SJSA1 (cell line): ENCODE measurements at places on chromosomes 3 and 15. TPM values are rescaled to one million over a fixed set of nuclear protein-coding genes. Genes with fewer than 3 reads are reported as not detected.
A peak's percentile ranks its signal among the peaks of the same experiment; 100 is the strongest.

Gene C2CD4A
- not detected in 2 replicates for total RNA-seq

GRCh38 chr3:99393961-99394360 lies 244.4 kb upstream of the COL8A1 start:
- peaks cover 22% of the 10 kb centered on the region for H3K4me1 ChIP-seq
- H3K27ac ChIP-seq: peak overlapping the region; percentile 65
- no peak for DNase-seq
- H3K36me3 ChIP-seq: no peaks in the 10 kb centered on the region

DNA sequence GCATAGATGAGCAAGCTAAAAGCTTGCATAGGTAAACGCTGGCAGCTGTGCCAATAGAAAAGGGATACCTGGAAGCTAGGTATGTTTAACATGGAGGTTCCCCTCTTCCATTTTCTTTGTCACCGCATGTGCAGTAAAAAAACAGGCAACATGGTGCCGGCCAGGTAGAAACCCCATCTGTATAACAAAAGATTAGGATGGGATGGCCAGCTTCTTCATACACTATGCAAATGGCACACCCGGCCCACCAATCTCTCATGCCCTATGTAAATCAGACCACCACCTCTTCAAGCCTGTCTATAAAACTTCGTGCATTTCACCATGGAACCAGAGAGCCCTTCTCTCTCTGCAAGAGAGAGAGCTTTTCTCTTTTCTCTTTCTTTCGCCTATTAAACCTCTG lies 224.3 kb upstream of the P2RY1 start:
- no peaks in the 10 kb centered on the region for H3K27me3 ChIP-seq
- H3K36me3 ChIP-seq: no peaks in the 10 kb centered on the region
- H3K27ac ChIP-seq: no peak overlapping the region

- peak overlapping the region; percentile 55 for H3K4me3 ChIP-seq
- no peaks in the 10 kb centered on the region for H3K27me3 ChIP-seq
- peak; percentile 39 for DNase-seq
- no peaks in the 10 kb centered on the region for H3K36me3 ChIP-seq
- H3K27ac ChIP-seq: peak overlapping the region; percentile 18
Measured at GRCh38 chr3:72888546-72889309, 882 bp downstream of the GXYLT2 start.

DNA sequence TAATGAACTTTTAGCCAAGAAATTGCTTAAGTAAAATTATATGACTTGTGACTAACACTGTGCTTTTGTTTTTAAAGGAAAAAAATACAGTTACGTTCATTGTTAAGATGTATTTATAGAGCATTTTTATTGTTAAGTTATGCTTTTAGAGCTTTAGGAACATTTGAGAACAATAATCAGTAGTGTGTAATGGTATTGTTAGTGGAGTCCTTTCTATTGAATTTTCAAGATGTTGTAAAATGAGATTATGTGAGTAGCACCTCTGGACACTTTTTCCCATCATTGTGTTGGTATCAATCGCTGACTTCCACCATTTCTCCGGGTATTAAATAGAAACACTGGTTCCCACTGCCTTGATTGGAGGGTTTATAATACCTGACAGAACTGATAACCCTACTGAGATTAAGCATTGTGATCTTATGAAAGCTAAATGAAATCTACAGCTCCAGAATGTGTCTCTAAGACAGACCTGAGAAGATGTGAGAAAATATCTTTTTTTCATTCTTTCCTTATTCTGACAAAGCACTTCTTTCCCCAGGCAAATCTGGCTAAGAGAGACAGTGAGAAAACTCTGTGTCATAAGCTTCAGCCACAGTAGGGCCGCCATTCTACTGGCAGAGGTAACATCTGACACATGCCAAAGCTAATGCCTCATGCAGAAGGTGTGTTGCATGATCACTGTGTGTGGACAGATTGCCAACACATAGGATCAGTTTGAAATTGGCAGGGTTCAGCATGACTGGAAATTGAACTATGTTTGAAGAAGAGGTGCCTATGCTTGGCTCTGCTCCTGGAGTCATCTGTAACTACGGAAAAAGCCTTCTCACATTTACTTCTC lies 610.8 kb downstream of the MECOM start:
- no peak overlapping the region for H3K4me3 ChIP-seq
- no peaks in the 10 kb centered on the region for H3K27me3 ChIP-seq
- no peak for DNase-seq
- no peaks in the 10 kb centered on the region for H3K36me3 ChIP-seq
- H3K27ac ChIP-seq: no peak overlapping the region
- H3K4me1 ChIP-seq: no peaks in the 10 kb centered on the region

GRCh38 chr15:89088605-89089315 lies 504 bp downstream of the ABHD2 start:
- peaks cover 30% of the 10 kb centered on the region for H3K4me1 ChIP-seq
- H3K4me3 ChIP-seq: peak overlapping the region; percentile 73
- peak overlapping the region; percentile 45 for H3K27ac ChIP-seq
- DNase-seq: no peak

Gene SNAPC5
- total RNA-seq: 5.1 and 32.4 TPM in 2 replicates
